ENCODE measurements at places on chromosomes 1 and 21.

- DNase-seq: no peak
Observed at GRCh38 chr1:3696689-3697088, 44.4 kb downstream of the TP73 start.

DNA sequence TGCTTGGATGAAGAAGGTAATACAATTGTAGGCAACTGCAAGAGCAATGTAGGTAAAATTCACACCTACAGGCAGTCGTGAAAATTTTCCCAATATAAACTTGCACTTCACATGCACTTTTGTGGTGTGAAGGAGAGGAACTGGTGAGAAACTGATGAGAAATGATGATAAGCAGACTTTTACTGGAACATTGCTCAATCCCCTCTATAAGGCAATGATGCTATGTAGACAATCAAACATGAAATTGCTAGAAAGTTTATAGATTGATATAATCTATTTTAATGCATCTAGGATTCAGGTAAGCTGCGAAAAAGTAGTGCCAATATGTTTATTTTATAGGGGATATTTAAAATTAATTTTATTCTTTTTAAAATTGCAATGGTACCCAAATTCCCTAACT is 802.2 kb downstream of the KCNT2 start:
- DNase-seq: no peak

- DNase-seq: peak; percentile 43
Observed at GRCh38 chr1:212651977-212652376, 43.4 kb downstream of the ATF3 start.

GRCh38 chr1:215623162-215623561 is 56.1 kb downstream of the KCTD3 start:
- DNase-seq: no peak

DNA sequence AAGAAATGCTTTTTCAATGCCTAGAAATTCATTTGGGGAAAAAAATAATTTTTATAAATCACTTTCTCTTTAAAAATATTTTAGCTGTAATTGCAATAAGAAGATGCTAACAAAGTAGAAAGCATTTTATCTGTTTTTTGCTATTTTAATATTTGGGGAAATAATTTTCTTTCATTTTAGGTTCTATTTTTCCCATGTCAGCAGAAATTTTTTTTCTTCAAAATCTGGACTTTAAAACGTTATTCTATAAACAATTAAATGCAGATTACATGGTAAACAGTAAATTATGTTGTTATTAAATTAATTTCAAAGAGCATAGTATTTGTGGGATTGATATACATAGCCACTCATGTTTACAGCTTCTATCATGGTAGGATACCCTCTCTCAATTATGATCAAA is 27.7 kb upstream of the RRP15 start:
- DNase-seq: no peak

GRCh38 chr1:87185077-87185476 is 143.6 kb upstream of the LMO4 start:
- no peak for DNase-seq

- peak; percentile 3 for DNase-seq
Observed at GRCh38 chr1:59215766-59216291, 81.1 kb upstream of the FGGY start.
